Right cardiac atrium (tissue), 5 donors: ENCODE measurements at places on chromosomes 6 and 20. TPM values are rescaled to one million over a fixed set of nuclear protein-coding genes. Genes with fewer than 3 reads are reported as not detected.

Gene CGA
- polyA plus RNA-seq = 0.41 TPM

Gene VSX1
- polyA plus RNA-seq = 0.27 TPM

Gene STMND1
- not detected for polyA plus RNA-seq

DNA sequence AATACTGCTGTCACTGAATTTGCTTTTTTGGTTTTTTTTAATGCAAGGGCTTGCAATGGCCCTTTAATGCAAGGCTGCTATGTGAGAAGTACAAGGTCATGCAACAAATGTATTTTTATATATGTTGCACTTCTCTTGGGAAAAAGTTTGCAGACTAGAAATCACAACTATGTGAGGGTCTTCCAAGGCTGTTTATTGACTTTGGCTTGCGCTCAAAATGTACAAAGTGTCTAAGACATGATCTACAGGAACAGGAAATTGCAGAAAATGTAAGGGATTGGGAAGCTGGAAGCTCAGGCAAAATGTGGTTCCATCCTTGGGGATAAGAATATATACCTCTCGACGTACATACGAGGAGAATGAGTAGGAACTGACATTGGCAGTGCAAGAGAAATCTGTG is 92.2 kb upstream of the F13A1 start:
- DNase-seq = no peak

GRCh38 chr20:22387452-22387851 is 196.9 kb downstream of the FOXA2 start:
- no peak for DNase-seq

GRCh38 chr20:41927655-41928054 is 309.5 kb upstream of the CHD6 start:
- DNase-seq = no peak

DNA sequence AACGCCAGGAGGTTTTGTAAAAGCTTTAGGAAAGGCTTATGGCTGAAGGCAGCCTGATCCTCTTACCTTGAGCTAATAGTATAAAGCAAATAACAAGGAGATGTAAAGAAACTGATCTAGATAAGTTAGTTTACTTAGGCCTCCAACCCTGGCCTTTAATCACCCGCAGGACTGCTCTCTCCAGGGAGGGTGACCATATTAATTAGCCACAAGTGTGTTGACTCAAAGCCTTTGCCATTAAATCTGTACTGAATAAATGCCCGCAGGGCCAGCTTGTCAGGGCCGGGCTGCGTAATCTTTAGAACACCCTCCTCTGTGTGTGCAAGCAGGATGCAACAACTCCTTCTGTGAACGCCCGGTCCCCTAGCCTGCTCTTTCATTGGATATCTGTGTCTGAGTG is 6.1 kb upstream of the PRSS16 start:
- DNase-seq = no peak

GRCh38 chr6:97133067-97133466 is 149.9 kb downstream of the MMS22L start:
- no peak for DNase-seq

DNA sequence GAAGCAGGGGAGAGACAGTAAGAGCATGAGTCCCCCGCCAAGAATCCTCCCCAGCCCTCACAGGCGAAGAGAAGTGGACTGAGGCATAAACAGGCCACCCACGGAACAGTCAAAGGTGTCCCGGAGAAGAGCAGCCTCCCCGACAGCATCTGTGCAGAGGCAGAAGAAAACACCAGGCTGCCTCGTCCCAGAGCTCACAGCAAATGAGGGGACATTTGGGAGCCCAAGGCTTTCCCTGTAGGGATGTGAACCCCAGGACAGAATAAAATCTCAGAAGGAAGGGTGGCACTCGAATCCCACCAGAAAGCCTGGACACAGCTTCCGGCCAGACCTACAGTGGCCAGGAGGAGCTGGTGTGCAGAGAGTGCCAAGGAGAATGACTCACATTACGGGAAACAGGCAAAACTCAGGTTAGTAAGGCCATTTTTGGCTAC is 90.4 kb downstream of the DLL1 start:
- DNase-seq = no peak

- DNase-seq = no peak
These were observed 136.3 kb downstream of the LRRC1 start for GRCh38 chr6:53931086-53931485.

DNA sequence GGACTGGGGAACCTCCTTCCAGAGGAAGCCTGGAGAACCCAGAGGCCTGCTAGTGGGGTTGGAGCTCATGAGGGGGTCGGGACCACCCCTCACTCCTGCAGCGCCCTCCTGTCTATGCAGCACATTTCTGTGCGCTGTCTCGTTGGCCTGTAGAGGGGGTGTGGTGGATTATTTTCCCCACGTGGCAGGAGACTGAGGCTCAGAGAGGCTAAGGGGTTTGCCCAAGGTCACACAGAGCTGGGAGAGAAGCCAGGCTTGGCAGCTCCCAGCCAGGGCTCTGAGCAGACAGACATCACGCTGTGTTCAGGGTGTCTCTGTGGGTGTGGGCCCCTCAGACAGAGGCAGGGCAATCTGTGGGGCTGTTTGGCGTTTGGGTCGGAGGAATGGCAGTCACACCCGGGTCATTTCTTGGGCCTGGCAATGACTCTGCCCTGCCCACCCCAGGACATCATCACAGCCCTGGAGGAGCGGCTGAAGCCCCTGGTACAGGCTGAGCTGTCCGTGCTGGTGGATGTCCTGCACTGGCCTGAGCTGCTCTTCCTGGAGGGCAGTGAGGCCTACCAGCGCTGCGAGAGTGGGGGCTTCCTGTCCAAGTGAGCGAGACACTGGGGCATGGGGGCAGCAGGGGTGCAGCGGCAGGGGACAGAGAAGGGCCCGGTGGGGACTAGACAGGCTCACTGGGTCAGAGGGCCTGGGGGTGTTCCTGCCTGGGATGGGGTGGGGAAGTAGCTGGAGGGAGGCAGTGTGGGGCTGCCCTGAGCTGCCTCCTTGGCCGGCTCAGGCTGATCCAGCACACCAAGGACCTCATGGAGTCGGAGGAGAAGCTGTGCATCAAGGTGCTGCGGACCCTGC is 27.7 kb downstream of the UQCC2 start:
- peak; percentile 57 for DNase-seq
